ENCODE measurements at places on chromosomes 7 and 10.

DNA sequence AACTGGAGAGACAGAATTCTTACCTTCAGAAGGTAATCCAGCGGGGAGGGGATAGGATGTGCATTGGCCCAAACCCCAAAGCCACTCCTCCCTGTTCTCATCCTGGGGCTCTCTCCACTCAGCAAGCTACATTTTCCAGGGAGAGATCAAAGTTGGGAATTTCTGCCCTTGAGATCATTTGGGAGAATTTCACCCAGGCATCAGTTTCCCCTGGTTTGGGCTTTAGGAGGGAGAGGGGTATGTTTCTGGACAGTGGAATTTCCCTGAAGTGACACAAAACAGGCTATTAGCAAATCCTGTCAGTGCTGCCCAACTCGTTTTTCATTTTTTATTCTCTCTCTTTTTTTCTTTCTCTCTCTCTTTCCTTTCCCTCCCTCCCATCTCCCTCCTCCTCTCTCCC lies 35.7 kb downstream of the CYP17A1 start:
- no peak for DNase-seq
- no peak overlapping the region for H3K27ac ChIP-seq
- H3K4me3 ChIP-seq: no peak overlapping the region
- peaks cover 41% of the 10 kb centered on the region for H3K4me1 ChIP-seq

DNA sequence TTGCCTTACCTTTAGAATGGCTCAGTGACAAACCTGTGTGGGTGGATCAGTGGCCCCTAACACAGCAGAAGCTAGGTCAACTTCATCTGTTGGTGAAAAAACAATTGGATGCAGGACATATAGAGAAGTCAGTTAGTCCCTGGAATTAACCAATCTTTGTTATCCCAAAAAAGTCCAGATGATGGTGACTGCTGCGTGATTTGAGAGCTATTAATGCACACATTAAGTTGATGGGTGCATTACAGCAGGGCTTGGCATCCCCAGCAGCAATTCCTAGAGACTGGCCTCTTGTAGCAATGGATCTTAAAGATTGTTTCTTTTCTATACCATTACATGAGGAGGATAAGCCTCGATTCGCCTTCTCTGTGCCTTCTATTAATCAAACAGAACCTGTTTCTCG lies 33.3 kb downstream of the OR13A1 start:
- H3K36me3 ChIP-seq: no peaks in the 10 kb centered on the region
- H3K27me3 ChIP-seq: peaks cover 22% of the 10 kb centered on the region
- H3K4me1 ChIP-seq: no peaks in the 10 kb centered on the region
- no peak overlapping the region for H3K27ac ChIP-seq

GRCh38 chr10:108990441-108990840 lies 932.9 kb downstream of the XPNPEP1 start:
- no peak overlapping the region for H3K27ac ChIP-seq
- DNase-seq: no peak
- no peaks in the 10 kb centered on the region for H3K36me3 ChIP-seq

DNA sequence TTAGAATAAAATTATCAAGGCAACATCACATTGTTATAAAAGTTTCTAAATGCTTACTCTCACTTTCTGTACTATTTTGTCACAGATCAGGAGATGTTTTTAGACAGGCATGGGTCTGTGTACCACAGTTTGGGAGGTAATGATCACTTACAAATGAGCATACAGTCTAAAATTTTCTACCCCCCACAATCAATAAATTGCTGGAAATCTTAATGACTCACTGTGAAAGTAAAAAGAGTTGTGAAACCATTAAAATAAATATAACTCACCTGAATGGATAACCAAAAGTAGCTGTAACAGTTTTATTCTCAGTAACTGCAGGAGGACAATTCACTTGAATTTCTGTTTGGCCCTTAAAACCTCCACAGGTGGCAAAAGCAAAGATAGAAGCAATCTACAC lies 13.2 kb downstream of the SYPL1 start:
- H3K36me3 ChIP-seq: peaks cover 15% of the 10 kb centered on the region
- no peak overlapping the region for H3K27ac ChIP-seq
- H3K4me3 ChIP-seq: no peak overlapping the region
- H3K27me3 ChIP-seq: no peaks in the 10 kb centered on the region
- DNase-seq: no peak
- peaks cover 42% of the 10 kb centered on the region for H3K4me1 ChIP-seq

DNA sequence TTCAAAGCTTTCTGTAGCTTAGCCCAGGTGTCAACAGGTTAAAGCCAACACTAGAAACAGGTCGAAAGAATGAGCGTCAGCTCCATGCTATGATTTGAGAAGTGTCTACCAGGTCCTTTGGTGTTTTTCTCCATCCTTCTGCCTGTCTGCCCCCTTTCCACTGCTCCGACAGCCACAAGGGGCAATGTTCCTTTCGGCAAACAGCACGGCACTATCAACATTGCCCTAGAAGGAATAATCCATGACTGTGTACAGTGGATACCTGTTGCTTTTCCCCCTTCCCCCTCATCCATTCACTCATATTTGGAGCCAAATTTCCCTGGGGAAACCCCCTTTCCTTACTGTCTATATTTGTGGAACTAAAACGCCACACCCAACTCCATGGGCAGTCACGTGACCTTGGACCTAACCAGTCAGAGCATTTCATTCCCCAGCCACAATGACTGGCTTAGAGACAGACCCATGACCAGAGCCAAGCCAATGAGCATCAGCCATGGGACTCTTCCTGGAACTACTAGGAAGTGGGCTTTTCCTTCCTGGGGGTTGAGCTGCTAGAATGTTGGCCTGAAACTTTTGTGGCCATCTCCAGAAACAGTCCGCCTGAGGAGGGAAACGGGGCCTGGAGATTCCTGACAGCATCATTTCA lies 51.5 kb downstream of the AFAP1L2 start:
- peaks cover 13% of the 10 kb centered on the region for H3K4me1 ChIP-seq
- H3K4me3 ChIP-seq: no peak overlapping the region
- H3K27ac ChIP-seq: no peak overlapping the region

- H3K27ac ChIP-seq: peak overlapping the region; percentile 93
- H3K4me3 ChIP-seq: peak overlapping the region; percentile 92
- H3K27me3 ChIP-seq: no peaks in the 10 kb centered on the region
- H3K36me3 ChIP-seq: peaks cover 45% of the 10 kb centered on the region
Measured at GRCh38 chr10:6579183-6579903, 733 bp downstream of the PRKCQ start.

DNA sequence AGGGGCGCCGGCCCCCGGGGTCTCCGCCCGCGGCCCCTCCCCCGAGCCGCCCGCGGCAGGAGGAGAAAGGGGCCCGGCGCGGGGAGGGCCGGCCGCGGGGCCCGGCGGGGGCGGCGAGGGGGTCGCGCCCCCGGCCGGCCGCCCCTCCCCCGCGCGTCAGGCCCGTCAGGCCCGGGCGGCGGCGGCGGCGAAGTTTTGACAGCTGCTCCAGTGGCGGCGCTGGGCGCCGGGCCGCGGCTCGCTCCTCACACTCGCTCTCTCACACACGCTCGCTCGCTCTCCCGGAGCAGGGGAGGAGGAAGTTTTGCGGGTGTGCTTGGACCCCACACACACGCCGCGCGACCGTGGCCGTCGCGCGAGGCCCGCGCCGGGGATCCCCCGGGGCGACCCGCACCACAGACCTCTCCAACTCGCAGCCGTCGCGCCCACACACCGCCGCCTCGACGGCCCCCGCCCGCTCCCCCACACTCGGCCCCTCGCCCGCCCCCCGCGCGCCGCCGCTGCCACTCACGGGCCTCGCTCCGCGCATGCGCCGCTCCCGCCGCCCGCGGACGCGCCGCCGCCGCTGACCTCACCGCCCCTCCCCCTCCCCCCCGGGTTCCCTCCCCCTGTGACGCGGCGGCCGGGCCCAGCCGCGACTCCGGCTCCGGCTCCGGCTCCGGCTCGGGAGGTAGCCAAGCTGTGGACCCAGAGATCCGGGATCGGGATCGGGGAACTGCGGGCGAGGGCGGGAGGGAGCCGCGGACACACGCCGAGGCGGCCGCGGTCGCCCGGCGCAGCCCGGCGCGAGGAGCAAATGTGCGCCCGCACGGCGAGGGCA lies 518 bp upstream of the KMT2C start:
- peak; percentile 82 for DNase-seq
- peaks cover 26% of the 10 kb centered on the region for H3K4me1 ChIP-seq
- H3K36me3 ChIP-seq: peaks cover 1% of the 10 kb centered on the region
- H3K27ac ChIP-seq: peak overlapping the region; percentile 72

DNA sequence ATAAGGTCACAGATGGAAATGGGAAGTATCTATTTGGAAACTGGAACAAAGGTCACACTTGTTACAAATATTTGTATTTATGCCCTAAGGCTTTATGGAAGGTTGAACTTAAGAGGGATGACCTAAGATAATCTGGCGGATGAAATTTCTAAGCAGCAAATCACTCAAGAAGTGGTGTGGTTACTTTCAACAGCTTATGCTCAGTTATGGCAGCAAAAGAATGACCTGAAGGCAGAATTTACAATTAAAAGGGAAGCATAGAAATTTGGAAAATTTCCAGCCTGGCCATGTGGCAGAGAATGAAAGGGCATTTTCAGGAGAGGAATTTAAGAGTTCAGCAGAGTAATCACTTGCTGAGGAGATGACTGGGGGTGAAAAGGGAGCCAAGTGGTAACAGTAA lies 95.8 kb upstream of the TNS3 start:
- no peak overlapping the region for H3K27ac ChIP-seq
- H3K4me1 ChIP-seq: no peaks in the 10 kb centered on the region
- DNase-seq: no peak
- no peak overlapping the region for H3K4me3 ChIP-seq

DNA sequence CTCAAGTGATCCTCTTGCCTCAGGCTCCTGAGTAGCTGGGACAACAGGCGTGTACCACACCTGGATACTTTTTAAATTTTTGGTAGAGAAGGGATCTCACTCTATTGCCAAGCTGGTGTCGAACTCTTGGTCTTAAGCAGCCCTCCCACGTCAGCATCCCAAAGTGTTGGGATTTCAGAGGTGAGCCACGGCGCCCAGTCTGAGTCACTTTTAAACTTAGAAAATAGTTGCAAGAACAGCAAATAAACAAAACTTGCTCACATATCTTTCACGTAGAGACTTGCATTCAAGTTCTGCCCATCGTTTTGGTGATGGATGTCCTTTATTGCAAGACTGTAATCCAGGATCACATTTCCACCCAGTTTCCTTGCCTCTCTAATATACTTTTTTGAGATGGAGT lies 16.6 kb downstream of the GTF2I start:
- no peak for DNase-seq
- H3K27me3 ChIP-seq: no peaks in the 10 kb centered on the region
- H3K27ac ChIP-seq: no peak overlapping the region
- H3K4me3 ChIP-seq: no peak overlapping the region

DNA sequence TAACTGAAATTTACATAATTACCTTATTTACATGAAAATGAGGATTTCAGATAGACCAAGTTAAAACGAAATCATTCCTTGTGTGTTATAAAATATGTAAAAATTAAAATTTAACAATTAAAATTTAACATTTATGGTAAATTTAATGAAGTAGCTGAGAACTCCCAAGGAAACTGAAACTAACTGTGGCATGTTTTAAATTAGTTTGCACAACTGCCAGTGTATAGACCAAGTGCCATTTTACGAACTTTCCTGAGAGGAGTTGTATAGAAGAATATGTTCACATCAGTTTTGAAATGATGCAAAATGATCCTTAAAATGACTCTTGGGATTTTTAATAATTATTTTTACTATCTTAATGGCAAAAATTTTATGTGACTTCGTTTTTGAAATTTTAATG lies 23.6 kb downstream of the PDLIM1 start:
- H3K4me1 ChIP-seq: no peaks in the 10 kb centered on the region
- no peak overlapping the region for H3K4me3 ChIP-seq
- H3K27ac ChIP-seq: no peak overlapping the region
- H3K36me3 ChIP-seq: peaks cover 4% of the 10 kb centered on the region
